ENCODE measurements at places on chromosomes 5 and 9.

DNA sequence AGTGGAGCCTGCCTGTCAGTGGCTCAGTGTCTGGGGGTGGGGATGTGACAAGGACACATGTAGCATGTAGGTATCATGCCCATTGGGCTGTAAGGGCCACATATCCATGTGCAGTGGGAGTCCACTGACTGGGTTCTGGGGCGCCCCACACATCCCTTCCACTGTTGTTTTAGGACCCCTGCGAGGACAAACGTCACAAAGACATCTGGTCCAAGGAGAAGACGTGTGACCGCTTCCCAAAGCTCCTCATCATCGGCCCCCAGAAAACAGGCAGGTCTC lies 33.4 kb downstream of the NDST1 start:
- peaks cover 87% of the 10 kb centered on the region for H3K36me3 ChIP-seq
- DNase-seq = no peak
- H3K4me1 ChIP-seq = peaks cover 51% of the 10 kb centered on the region

- H3K27me3 ChIP-seq = no peaks in the 10 kb centered on the region
- H3K4me1 ChIP-seq = no peaks in the 10 kb centered on the region
- no peak for DNase-seq
- H3K4me3 ChIP-seq = no peak overlapping the region
- H3K36me3 ChIP-seq = no peaks in the 10 kb centered on the region
Observed at GRCh38 chr5:122406181-122406580, 94.1 kb downstream of the SNCAIP start.

DNA sequence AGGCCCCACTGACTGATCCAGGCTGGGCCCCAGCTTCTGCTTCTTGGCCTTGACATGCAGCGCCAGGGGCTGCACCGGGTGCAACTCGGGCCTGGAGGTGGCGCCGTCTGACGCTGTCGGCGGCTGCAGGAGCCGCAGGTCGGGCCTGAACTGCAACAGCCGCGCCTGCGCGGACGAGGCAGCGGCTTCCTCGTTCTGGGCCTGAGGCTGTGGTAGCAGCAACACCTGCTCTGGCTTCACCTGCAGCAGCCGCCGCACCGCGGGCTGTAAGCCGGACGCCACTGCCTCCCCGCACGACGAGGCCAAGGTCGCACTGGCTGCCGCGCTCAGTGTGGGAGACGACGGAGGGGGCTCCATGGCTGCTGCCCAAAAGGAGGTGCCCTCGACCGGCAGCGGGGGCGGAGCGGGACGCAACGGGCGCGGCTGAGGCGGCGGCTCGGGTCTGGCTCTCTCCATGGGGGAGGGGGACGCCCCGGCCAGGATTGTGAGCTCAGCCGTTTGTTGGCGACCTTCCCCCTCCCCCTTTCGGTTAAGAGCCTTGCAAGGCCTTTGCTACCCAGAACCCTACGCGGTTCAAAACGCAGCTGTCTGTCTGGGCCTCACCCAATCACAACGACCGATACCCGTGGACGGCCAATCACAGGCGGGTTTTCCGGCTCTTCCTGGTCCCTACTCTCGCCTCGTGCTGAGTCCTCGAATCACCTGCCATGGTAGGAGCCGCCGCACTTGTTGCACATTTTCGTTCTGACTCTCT lies 438 bp downstream of the SOX30 start:
- H3K4me1 ChIP-seq = peaks cover 8% of the 10 kb centered on the region
- H3K36me3 ChIP-seq = no peaks in the 10 kb centered on the region
- H3K4me3 ChIP-seq = peak overlapping the region; percentile 53
- peak; percentile 84 for DNase-seq
- H3K27ac ChIP-seq = peak overlapping the region; percentile 10
- no peaks in the 10 kb centered on the region for H3K27me3 ChIP-seq

- no peak overlapping the region for H3K4me3 ChIP-seq
- H3K27ac ChIP-seq = no peak overlapping the region
- no peaks in the 10 kb centered on the region for H3K27me3 ChIP-seq
- no peaks in the 10 kb centered on the region for H3K4me1 ChIP-seq
- no peak for DNase-seq
- peaks cover 99% of the 10 kb centered on the region for H3K36me3 ChIP-seq
Observed at GRCh38 chr5:455806-456205, 12.8 kb downstream of the EXOC3 start.

GRCh38 chr9:129554649-129555048 lies 66.3 kb downstream of the C9orf50 start:
- no peak overlapping the region for H3K27ac ChIP-seq
- H3K36me3 ChIP-seq = no peaks in the 10 kb centered on the region
- DNase-seq = no peak
- peaks cover 10% of the 10 kb centered on the region for H3K4me1 ChIP-seq
